ENCODE measurements at places on chromosomes 16 and 17. TPM values are rescaled to one million over a fixed set of nuclear protein-coding genes. Genes with fewer than 3 reads are reported as not detected.

GRCh38 chr17:6232732-6233101, 162.5 kb downstream of the WSCD1 start:
- DNase-seq = no peak

DNA sequence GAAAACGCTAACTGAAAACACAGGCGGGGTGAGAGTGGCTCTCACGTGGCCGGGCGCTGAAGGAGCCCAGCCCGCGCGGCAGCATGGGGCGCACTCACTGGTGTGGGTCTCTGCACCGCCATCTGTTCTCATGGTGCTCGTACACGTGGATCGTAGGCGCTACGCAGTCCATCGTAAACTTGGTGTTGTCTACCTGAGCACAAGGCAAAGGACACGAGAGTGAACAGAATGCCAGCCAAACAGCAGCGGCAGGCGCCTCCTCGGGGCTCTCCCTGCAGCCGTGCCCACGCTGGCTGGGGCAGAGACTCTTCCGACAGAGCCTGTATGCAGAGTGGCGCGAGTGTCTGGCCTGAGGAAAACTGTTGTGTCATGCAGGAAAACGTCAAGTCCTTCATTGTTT, 19.1 kb downstream of the EMC8 start:
- DNase-seq = no peak

DNA sequence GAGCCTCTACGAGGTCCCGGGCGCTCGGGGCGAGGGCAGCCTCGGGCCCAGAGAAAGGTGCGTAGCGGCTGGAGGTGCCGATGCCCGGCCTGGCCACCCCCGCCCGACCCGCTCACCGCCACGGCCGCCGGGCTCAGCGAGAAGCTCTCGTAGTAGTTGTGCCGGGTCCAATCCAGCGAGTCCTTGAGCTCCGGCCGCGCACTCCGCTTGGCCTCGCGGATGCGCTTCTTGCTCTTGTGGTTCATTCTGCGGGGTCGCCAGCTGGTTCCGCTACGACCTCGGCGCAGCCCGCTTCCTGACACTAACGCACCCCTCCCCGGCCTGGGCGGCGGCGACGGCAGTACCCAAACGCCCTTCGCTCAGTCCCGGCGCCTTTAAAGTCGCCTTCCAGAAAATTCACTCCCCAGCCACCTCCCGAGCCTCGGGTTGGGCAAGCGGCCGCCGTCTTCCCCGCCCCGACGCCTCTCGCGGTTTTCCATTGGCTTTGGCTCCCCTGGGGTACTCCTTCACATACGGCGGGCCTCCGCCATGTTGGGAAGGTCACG, at the start of gene JMJD6:
TSS of gene JMJD6 (minus strand) at position 376 of the 545 bp plus-strand sequence. CDS start at position 245, 131 bp downstream.
- peak; percentile 97 for DNase-seq

GRCh38 chr16:55294931-55295342, 29.1 kb upstream of the IRX6 start:
- no peak for DNase-seq

DNA sequence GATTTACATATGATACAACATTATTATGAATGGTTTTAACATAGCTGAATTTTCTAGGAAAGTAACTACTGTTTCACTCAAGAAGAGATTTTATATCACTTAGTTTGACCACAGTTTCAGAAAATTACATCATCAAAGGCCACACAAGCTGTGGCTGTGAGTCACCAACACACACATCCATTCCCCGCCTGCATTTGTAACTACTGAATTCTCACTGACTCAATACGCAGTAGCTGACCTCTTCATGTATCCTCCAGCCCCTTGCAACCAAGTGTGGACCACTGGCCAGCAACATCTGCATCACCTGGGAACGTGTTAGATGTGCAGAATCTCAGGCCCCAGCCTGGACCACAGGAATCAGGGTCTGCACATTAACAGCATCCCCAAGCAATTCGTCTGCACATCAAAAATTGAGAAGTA, 197.6 kb downstream of the XYLT1 start:
- DNase-seq = no peak

- DNase-seq = peak; percentile 13
Observed at GRCh38 chr16:74607962-74608356, 1.0 kb upstream of the GLG1 start.

DNA sequence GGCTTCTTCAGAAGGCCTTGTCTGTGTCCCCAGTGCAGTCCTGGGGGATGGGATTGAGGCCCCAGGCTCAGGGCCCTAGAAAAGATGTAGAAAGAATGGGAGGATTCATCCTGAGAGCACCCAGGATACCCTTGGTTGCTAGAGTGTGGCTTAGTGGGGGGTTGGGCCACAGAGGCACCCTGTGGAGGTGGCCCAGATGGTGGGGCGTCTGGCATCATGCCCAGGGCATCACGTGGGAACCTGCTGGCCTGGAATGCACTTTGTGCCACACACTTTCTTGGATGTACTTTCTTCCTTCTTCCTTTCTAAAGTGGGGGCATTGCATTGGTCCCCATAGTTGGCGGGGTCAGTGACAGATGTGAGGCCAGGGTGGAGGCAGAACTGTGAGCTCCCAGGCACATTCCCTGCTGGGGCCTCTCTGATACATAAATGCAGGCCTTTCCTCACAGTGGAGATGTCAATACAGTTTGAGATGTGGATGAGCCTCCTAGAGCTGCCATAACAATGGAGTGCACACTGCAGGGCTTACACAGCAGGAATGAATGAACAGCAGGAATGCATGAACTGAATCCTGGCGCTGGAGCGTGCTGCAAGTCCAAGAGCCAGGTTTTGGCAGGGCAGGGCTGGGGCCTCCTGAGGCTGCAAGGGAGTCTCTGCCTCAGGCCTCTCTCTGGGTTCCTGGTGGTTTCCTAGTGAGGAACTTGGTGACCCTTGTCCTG, 43.3 kb downstream of the MGAT5B start:
- DNase-seq = no peak

DNA sequence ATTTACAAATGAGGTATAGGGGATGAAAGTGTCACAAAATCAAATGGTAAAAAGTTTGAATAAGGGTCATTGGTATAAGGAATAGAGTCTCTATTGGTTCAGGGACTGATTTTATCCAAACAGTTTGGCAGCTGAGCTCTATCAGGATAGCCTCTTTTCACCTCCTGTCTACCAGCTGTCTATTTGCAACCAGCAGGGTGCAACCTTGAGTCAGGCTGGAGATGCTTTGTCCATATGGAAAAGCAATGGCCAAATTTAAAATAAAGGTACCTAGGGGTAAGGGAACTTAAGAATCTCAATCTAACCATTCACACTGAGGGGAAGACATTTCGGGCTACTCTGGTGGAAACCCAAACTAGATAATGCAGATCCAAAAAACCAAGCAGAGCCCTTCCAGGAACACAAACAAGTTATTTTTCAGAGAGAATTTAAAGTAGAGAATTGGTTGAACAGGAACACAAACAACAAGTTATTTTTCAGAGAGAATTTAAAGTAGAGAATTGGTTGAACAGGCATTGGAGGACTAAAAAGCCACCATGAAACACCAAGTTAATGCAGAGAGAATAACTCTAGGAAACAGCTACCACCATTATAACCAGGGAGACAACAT, 12.6 kb upstream of the CA10 start:
- no peak for DNase-seq

GRCh38 chr16:6374821-6375220, 957.8 kb upstream of the RBFOX1 start:
- DNase-seq = no peak

DNA sequence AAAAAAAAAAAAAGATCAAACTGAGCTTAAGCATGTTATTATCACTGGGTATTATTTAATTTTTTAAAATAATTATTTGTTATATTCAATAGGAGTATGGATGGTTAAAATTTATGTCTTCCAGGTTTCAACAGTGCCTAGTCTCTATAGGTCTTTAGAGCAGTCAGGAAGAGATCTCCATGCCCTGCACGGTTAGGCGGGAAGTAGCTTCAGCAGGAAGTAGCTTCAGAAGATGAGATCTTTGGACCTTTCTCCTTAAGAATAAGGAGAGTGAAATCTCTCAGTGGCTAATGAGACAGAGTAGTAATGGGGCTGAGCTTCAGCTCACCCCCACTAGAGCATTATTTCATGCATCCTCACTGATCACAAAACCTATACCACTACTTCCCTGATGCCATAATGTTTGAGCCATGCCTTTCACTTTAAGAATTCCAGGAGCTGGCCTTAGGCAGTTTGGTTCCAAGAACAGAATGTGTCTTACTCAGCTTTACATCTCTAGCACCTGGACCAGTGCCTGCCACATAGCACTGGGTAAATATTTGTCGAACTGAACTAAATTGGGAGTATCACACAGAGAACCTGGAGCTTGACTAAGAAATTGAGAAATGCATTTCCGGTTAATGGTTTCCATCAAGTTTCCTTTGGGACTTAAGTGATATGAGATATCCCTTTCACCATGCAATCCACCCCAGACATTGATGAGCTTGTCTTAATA, 43.5 kb downstream of the SCPEP1 start:
- no peak for DNase-seq

Gene ATAD5
- 1.4 TPM for total RNA-seq

Gene CTRL
- total RNA-seq = not detected

Gene OR1F1
- total RNA-seq = not detected

Gene ACSM2A
- not detected for total RNA-seq

Gene STX1B
- 4.0 TPM for total RNA-seq

Gene KRT28
- total RNA-seq = not detected

All from chondrocyte (in vitro differentiated cells).